T-cell (primary cell): ENCODE measurements at places on chromosomes 3 and 15. TPM values are rescaled to one million over a fixed set of nuclear protein-coding genes. Genes with fewer than 3 reads are reported as not detected.
A peak's percentile ranks its signal among the peaks of the same experiment; 100 is the strongest.

GRCh38 chr3:149299938-149300801 lies 33.3 kb downstream of the TM4SF18 start:
- no peaks in the 10 kb centered on the region for H3K27me3 ChIP-seq
- DNase-seq = no peak
- H3K4me3 ChIP-seq = no peak overlapping the region
- H3K4me1 ChIP-seq = no peaks in the 10 kb centered on the region

CPNE9 gene
- total RNA-seq = 0.19 TPM

DNA sequence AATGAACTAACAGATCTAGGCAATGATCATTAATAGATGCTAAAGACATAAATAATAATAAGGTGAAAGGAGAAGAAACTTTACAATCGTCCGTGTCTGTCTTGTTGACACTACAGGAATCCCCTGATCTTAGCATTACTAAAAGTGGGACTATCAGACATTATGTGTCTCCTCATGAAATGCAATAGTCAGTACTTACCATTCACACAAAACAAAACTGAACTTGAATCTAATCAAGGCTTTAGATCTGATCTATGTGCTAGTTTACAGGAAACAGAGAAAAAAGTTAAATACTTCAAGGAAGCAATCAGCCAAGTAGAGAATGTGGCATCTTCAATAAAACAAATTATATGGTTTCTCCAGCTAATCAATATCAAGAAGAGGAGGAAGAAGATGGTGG lies 73.7 kb downstream of the PIK3CB start:
- peaks cover 4% of the 10 kb centered on the region for H3K4me1 ChIP-seq
- H3K4me3 ChIP-seq = no peak overlapping the region
- no peak overlapping the region for H3K27ac ChIP-seq
- no peaks in the 10 kb centered on the region for H3K36me3 ChIP-seq
- no peaks in the 10 kb centered on the region for H3K27me3 ChIP-seq

MINDY2 gene
- total RNA-seq = 11.7 TPM

DNA sequence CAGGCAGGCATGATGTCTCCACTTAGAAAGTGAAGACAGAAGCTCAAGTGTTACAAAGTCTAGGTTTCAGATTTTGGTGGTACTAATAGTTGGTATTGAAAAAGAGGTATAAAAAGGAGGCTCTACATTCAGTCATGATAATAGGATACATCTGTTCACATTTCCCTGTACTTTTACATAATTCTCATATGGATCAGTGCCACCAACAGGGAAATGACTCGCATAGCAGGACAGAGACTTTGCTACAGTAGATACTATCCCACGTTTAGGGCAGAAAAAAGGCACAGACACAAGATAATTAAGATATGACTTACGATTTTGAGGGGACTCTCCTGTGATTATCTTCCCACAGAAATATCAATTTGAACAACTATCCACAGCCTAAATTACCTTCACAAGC lies 1062.9 kb upstream of the EPHA6 start:
- no peaks in the 10 kb centered on the region for H3K36me3 ChIP-seq
- H3K27ac ChIP-seq = no peak overlapping the region
- DNase-seq = no peak
- H3K27me3 ChIP-seq = no peaks in the 10 kb centered on the region
- no peak overlapping the region for H3K4me3 ChIP-seq

DNA sequence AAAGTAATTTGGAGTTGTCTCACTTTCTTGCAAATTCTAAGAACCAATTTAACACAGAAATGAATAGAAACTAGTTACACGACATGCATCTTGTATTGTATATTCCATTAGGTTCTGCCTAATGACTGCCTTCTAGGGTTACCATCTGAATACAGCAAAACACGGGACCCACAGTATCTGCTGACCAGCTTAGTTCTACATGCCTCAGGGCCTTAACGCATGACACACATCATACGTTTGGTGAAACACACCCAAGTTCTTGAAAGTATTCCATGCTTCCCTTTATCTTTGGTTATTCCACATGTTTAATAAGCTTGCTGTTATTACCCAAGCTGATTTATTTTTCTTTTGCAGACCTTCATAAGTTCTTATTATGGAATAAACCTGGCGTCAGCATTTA lies 27.9 kb downstream of the APH1B start:
- H3K36me3 ChIP-seq = peaks cover 13% of the 10 kb centered on the region
- H3K4me1 ChIP-seq = no peaks in the 10 kb centered on the region
- H3K27ac ChIP-seq = no peak overlapping the region
- H3K4me3 ChIP-seq = no peak overlapping the region
- H3K27me3 ChIP-seq = no peaks in the 10 kb centered on the region

DNA sequence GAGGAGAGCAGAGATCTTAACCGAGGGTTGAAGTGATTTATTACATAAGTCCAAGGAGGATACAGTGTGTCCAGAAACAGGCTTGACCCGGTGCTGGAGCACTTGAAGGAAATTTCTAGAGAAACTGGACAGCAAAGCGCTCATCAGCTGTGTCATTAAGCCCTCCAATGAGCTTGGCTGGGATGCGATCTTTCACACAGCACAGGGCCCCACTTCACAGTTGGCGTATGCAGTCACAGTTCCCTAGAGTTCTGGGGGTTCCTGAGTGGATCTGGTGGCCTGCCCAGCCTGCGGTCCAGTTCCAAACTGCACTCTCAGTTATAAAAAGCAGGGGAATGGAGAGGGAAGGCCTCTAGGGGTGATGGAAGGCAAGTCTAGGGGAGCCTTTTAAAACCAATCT lies 13.6 kb downstream of the ST8SIA2 start:
- H3K27ac ChIP-seq = no peak overlapping the region
- no peaks in the 10 kb centered on the region for H3K4me1 ChIP-seq
- no peak for DNase-seq
- H3K4me3 ChIP-seq = no peak overlapping the region
- H3K27me3 ChIP-seq = no peaks in the 10 kb centered on the region

- no peak for DNase-seq
- no peak overlapping the region for H3K27ac ChIP-seq
- peaks cover 2% of the 10 kb centered on the region for H3K4me1 ChIP-seq
These were observed 665 bp downstream of the GATM start for GRCh38 chr15:45377609-45378148.

GRCh38 chr3:13415236-13415986 lies 4.7 kb downstream of the NUP210 start:
- H3K36me3 ChIP-seq = no peaks in the 10 kb centered on the region
- H3K27me3 ChIP-seq = no peaks in the 10 kb centered on the region
- peak overlapping the region; percentile 85 for H3K27ac ChIP-seq
- DNase-seq = no peak
- H3K4me3 ChIP-seq = peak overlapping the region; percentile 25

- H3K4me1 ChIP-seq = peaks cover 10% of the 10 kb centered on the region
- H3K36me3 ChIP-seq = peaks cover 4% of the 10 kb centered on the region
- no peak overlapping the region for H3K27ac ChIP-seq
- DNase-seq = no peak
- no peak overlapping the region for H3K4me3 ChIP-seq
These were observed 41.7 kb downstream of the ARIH1 start for GRCh38 chr15:72515591-72516389.

DNA sequence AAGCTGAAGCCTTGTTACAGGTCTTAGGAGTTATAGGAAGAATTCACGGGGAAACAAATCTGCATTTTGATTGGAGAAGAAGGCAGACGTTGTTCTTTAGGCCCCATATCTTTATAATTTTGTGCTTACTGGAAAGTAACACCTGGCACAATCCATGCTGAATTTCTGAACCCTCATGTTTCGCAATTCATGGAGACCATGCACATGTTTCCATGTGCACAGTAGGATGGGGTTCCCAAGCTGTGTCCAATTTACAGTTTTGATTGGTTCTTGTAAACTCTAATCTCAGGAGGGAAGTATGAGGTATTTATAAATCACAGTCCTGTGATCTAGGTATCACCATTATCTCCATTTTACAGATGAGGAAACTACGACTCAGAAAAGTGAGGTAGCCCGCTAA lies 7.8 kb upstream of the SCAANT1 start:
- H3K27me3 ChIP-seq = no peaks in the 10 kb centered on the region
- H3K27ac ChIP-seq = no peak overlapping the region
- H3K4me3 ChIP-seq = no peak overlapping the region
- H3K36me3 ChIP-seq = peaks cover 2% of the 10 kb centered on the region

SLC28A2 gene
- not detected for total RNA-seq

CHRD gene
- total RNA-seq = not detected

- no peak for DNase-seq
- H3K27me3 ChIP-seq = peaks cover 3% of the 10 kb centered on the region
- no peak overlapping the region for H3K27ac ChIP-seq
- H3K36me3 ChIP-seq = no peaks in the 10 kb centered on the region
- H3K4me3 ChIP-seq = no peak overlapping the region
These were observed 295.1 kb downstream of the EPHB1 start for GRCh38 chr3:135090020-135090717.

DNA sequence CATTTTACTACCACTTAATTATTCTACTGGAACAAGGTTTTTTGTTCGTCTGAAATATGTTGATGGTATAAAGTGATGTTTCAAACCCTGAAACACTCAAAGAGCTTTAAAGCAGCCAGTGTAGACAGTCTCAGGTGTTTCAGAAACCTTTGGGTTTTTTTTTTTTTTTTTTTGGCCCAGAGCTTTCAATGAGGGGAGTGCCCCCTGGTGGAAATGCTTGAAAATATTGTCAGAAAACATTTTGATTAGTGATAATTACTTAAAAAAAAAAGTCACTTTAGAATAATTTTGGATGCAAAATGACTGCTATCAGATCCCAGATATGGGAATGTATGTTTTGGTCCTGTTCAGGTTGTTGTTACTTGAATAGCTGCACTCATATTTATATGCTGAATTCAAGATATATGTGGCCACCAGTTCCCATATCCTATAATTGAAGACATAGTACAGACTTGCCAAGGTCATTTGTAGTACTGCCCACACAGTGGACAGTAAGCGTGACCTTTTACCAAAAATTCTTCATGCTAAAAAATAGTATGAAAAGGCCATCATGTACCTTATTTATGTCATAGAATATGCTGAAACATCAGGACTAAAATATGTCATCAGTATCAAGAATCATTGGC lies 35.9 kb downstream of the SATB1 start:
- DNase-seq = no peak
- no peak overlapping the region for H3K4me3 ChIP-seq
- H3K4me1 ChIP-seq = no peaks in the 10 kb centered on the region

DNA sequence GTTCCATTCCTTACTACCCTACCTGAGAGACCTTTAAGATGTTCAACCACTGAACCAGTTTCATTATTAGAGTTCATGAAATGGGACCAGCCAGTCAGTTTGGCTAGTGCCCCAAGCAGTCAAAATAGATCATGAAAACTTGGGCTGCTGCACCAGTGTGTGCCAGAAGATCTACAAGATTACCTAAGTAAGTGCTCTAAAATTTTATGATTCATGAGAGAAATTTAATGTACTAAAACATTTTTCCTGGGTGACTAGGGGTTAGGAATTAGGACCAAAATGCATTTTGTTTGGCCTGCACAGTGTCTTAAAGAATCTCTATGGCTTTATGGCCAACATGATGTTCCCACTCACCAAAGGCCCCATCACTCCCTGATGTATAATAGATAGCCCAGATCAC lies 214.7 kb downstream of the ATP8B4 start:
- H3K27me3 ChIP-seq = peaks cover 9% of the 10 kb centered on the region
- no peak for DNase-seq
- no peak overlapping the region for H3K27ac ChIP-seq
- no peaks in the 10 kb centered on the region for H3K4me1 ChIP-seq

- DNase-seq = peak; percentile 31
- no peaks in the 10 kb centered on the region for H3K36me3 ChIP-seq
- no peak overlapping the region for H3K27ac ChIP-seq
- peaks cover 17% of the 10 kb centered on the region for H3K4me1 ChIP-seq
- H3K4me3 ChIP-seq = no peak overlapping the region
- no peaks in the 10 kb centered on the region for H3K27me3 ChIP-seq
These were observed 48.5 kb downstream of the ITGA11 start for GRCh38 chr15:68383161-68384074.

DZIP3 gene
- total RNA-seq = 11.4 TPM

DNA sequence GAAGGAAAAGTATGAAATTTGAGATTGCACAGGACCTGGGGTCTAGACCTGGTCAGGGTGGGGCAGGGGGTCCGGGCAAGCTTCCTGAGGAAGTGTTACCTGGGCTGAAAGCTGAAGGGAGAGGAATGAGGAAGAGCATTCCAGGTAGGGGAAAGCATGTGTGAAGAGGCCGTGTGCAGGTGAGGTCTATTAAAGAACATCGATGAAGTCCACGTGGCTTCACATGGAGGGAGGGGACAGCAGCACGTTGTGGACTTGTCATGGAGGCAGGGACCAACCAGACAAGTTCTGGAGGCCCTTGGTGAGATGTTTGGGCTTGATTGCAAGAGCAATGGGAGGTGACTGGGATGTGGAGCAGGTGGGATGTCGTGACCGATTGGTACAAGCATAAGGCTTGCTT lies 47.1 kb downstream of the IDH2 start:
- H3K4me1 ChIP-seq = peaks cover 22% of the 10 kb centered on the region
- no peaks in the 10 kb centered on the region for H3K36me3 ChIP-seq
- H3K27me3 ChIP-seq = no peaks in the 10 kb centered on the region
- H3K27ac ChIP-seq = no peak overlapping the region
- no peak for DNase-seq
- H3K4me3 ChIP-seq = no peak overlapping the region

NAALADL2 gene
- not detected for total RNA-seq

- peaks cover 8% of the 10 kb centered on the region for H3K27me3 ChIP-seq
- no peak for DNase-seq
- H3K36me3 ChIP-seq = no peaks in the 10 kb centered on the region
- no peak overlapping the region for H3K27ac ChIP-seq
These were observed 329.3 kb downstream of the TBL1XR1 start for GRCh38 chr3:176867681-176868663.

GRCh38 chr3:107411056-107411455 lies 33.8 kb downstream of the CCDC54 start:
- H3K36me3 ChIP-seq = no peaks in the 10 kb centered on the region
- H3K4me1 ChIP-seq = no peaks in the 10 kb centered on the region
- no peak overlapping the region for H3K27ac ChIP-seq
- no peaks in the 10 kb centered on the region for H3K27me3 ChIP-seq

DNA sequence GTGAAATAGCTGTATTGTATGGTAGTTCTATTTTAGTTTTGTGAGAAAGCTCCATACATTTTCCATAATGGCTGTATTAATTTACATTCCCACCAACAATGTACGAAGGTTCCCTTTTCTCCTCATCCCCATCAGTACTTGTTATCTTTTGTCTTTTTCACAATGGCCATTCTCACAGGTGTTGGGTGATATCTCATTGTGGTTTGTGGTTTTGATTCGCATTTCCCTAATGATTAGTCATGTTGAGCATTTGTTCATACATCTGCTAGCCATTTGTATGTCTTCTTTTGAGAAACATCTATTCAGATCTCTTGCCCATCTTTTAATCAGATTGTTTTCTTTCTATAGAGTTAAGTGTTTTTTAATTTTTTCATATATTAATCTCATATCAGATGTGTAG lies 931.9 kb downstream of the IGSF11 start:
- no peak for DNase-seq
- no peaks in the 10 kb centered on the region for H3K36me3 ChIP-seq
- H3K27me3 ChIP-seq = no peaks in the 10 kb centered on the region
- no peak overlapping the region for H3K27ac ChIP-seq
- H3K4me1 ChIP-seq = no peaks in the 10 kb centered on the region

DNA sequence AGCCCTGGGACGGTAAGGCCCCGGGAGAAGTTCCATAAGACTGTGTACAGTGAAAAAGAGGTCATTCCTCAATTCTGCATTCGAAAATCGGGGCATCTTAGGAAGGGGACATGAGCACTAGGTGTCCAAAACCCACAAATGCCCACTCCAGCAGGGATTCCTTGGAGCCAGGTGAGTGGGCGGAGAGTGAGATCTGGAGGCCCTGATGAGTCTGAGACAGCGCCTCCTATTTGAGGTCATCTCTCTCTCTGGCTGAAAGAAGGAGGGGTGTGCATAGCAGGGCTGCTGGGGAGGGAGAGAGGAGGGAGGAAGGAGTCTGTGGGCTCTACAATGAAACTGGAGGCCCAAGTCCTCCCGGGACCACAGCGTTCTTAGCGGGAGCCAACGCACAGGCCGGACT lies 38.1 kb upstream of the LACTB start:
- H3K27ac ChIP-seq = no peak overlapping the region
- no peaks in the 10 kb centered on the region for H3K4me1 ChIP-seq
- no peak overlapping the region for H3K4me3 ChIP-seq
- DNase-seq = no peak
- H3K36me3 ChIP-seq = no peaks in the 10 kb centered on the region
